Thoracic aorta (tissue), 2 donors: ENCODE measurements at places on chromosomes 7 and 10. TPM values are rescaled to one million over a fixed set of nuclear protein-coding genes. Genes with fewer than 3 reads are reported as not detected.

GRCh38 chr10:16856567-16856966 lies 39.3 kb upstream of the RSU1 start:
- H3K27ac ChIP-seq = no peak overlapping the region
- H3K36me3 ChIP-seq = no peaks in the 10 kb centered on the region
- H3K4me3 ChIP-seq = no peak overlapping the region
- H3K27me3 ChIP-seq = no peaks in the 10 kb centered on the region

Gene KIF5B
- 164 TPM for total RNA-seq

Gene ABCA13
- total RNA-seq = not detected

- no peaks in the 10 kb centered on the region for H3K4me1 ChIP-seq
- no peak overlapping the region for H3K4me3 ChIP-seq
- DNase-seq = no peak
- H3K36me3 ChIP-seq = no peaks in the 10 kb centered on the region
Observed at GRCh38 chr7:7750571-7751242, 32.3 kb upstream of the RPA3 start.

- H3K27me3 ChIP-seq = no peaks in the 10 kb centered on the region
- H3K27ac ChIP-seq = no peak overlapping the region
- peaks cover 16% of the 10 kb centered on the region for H3K4me1 ChIP-seq
- no peak for DNase-seq
Observed at GRCh38 chr10:89371987-89372386, 5.9 kb upstream of the IFIT1B start.

DNA sequence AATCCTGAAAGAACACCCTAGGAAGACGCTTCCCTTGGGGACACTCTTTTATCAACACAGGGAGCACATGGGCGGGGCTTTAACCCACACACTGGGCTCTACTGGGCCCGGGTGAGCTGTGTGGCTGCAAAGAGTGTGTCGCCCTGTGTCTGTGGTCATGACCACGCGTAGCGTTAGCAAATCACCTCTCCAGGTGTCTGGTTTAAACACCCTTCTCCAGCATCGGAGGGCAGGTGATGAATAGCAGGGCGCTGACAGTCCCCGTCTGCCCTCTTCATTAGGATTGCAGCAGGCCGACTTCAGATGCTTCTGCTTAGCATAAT lies 127.7 kb downstream of the ADARB2 start:
- H3K27ac ChIP-seq = no peak overlapping the region
- no peaks in the 10 kb centered on the region for H3K4me1 ChIP-seq
- DNase-seq = no peak
- no peaks in the 10 kb centered on the region for H3K27me3 ChIP-seq

- H3K36me3 ChIP-seq = no peaks in the 10 kb centered on the region
- no peak overlapping the region for H3K27ac ChIP-seq
- H3K4me3 ChIP-seq = no peak overlapping the region
Observed at GRCh38 chr7:28856656-28857055, 101.5 kb downstream of the TRIL start.

DNA sequence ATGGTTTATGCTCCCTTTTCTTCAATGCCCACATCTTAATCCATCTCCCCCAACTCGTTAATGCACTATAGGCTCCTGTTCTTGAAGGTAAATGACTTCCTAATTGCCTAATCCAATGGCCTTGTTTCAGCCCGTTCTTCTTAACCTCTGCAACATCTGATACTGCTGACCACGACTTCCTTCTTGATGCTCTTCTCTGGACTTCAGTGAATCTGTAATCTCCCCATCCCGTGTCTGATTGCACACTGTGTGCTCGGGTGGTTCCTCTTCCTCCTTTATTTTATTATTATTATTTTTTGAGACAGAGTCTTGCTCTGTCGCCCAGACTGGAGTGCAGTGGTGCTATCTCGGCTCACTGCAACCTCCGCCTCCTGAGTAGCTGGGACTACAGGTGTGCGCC lies 58.9 kb downstream of the HIPK2 start:
- no peak overlapping the region for H3K27ac ChIP-seq
- peaks cover 26% of the 10 kb centered on the region for H3K36me3 ChIP-seq
- no peaks in the 10 kb centered on the region for H3K27me3 ChIP-seq
- DNase-seq = no peak

Gene TRIL
- total RNA-seq = 2.6 TPM

DNA sequence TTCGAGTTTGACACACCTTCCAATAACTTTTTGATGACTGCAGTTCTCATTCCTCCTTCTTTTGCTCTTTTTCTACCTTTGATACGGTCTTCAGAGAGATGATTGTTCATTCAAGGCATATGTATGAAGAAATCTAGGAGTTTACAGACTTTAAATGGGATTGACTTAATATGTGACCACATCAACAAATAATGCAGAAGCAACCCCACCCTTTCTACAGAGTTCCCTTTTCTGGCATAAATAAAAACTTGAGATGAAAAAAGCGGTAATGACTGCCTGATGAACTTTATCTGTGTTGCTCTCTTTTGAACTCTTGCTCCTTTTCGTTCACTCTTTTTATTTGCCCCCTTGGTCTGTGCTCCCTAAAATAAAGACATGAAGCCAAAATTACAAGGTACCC lies 161.7 kb downstream of the C7orf25 start:
- DNase-seq = no peak
- no peaks in the 10 kb centered on the region for H3K36me3 ChIP-seq
- H3K27me3 ChIP-seq = no peaks in the 10 kb centered on the region
- no peak overlapping the region for H3K4me3 ChIP-seq
- no peak overlapping the region for H3K27ac ChIP-seq
- H3K4me1 ChIP-seq = peaks cover 5% of the 10 kb centered on the region

DNA sequence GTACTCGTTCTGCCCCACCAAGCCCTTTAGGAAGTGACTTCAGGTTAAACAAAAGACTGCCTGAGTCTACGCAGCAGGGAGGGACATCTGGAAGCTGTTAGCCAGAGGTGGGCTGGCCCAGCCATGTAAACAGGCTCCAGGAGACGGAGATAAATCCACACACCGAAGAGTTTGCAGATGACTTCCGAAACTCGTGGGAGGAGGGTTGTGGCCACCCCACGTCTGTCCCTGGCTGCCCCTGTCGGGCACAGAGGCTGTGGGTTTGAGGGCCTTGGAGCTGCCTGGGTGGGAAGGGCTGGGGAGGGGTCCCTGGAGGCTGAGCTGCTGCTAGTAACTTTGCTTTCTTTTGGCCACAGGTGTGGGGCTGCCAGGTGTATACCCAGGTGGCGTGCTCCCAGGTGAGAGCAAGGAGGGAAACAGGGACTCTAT lies 15.6 kb downstream of the ELN start:
- H3K36me3 ChIP-seq = peaks cover 92% of the 10 kb centered on the region
- H3K4me3 ChIP-seq = no peak overlapping the region
- peaks cover 58% of the 10 kb centered on the region for H3K4me1 ChIP-seq

DNA sequence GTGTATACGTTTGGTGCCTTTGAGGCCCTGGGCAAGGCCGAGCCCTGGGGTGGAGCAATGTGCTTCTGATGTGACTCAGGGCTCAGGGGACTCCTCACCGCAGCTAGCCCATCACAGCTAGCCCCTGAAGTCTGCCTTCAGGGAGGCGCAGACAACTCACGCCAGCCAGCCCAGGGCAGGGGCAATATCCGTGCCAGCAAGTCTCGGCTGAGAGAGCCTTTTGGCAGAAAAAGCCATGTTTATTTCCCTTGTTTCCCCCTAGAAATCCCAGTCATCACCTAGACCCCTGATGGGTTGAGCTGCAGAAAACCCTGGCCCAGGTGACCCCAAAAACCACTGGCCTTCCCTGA lies 90.4 kb downstream of the CHST15 start:
- H3K27me3 ChIP-seq = no peaks in the 10 kb centered on the region
- no peak overlapping the region for H3K27ac ChIP-seq
- no peak for DNase-seq
- no peaks in the 10 kb centered on the region for H3K36me3 ChIP-seq
- no peak overlapping the region for H3K4me3 ChIP-seq

DNA sequence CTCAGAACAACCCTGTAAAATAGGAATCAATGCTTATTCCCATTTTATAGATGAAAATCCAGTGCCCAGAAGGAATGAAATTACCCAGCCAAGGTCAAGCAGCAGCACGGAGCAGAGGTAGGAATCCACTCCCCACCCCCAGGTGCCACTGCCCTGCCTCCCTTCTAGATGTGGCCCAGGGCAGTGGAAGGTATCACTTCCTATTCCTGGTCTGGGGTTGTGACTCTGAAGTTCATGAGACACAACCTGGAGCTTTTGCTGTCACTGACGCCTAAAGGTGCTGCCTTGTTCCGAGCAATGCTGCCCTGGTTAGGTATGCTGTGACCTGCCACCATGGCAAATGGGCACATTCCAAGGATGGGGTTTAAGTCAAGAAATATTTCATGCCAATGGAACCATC lies 53.6 kb downstream of the PIK3AP1 start:
- no peak for DNase-seq
- H3K27ac ChIP-seq = no peak overlapping the region

DNA sequence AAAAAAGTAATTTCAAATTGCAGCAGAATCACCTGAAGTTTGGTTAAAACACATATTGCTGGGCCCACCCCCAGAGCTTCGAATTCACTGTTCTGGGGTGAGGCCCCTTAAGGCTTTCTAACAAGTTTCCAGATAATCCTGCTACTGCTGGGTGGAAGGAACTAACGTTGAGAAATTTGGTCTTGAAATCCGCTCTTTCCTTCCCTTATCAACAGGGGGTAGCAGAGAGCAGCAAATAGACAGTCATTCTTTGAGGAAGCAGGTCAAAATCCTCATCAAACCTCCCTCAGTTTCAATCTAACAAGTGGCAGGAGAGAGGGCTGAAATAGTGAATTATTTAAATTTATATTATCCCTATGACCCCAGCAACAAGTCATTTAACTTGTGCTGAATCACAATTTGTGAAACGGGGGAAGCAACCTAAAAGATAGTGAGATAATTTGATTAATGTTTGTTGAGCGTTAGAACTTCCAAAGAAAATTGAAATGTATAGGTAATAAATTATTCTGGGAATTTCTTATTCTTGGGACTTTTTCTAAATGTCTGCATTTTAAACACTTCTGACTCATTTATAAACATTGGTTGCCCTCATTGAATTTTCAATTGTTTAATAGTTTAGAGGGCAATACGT lies 21.7 kb upstream of the MALSU1 start:
- H3K27ac ChIP-seq = no peak overlapping the region
- no peak for DNase-seq
- H3K4me3 ChIP-seq = no peak overlapping the region
- H3K4me1 ChIP-seq = peaks cover 7% of the 10 kb centered on the region

GRCh38 chr7:107501593-107501992 lies 31.7 kb downstream of the GPR22 start:
- no peaks in the 10 kb centered on the region for H3K4me1 ChIP-seq
- DNase-seq = no peak
- no peak overlapping the region for H3K27ac ChIP-seq
- H3K4me3 ChIP-seq = no peak overlapping the region
- H3K27me3 ChIP-seq = no peaks in the 10 kb centered on the region
